ENCODE measurements at places on chromosomes 2 and 18.
A peak's percentile ranks its signal among the peaks of the same experiment; 100 is the strongest.

GRCh38 chr2:198040835-198041234 is 236.4 kb downstream of the PLCL1 start:
- no peak for DNase-seq

DNA sequence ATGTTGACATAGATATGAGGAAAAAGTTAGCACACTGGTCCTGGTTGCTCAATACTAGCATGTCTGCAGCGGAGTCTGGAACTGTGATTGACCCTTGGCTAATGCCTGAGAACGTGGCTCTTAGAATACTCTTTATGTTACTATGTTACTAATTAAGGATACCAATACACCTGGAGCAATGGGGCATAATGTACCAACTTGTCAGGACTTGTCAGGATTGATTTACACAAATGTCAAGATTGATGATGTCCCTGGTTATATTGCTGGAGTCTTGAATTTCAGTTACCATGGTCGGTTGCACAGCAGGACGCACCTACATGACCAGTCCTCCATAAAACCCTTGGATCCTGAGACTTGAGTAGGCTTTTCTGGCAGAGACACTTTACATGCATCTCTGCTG is 810.9 kb downstream of the CPS1 start:
- DNase-seq = no peak

- no peak for DNase-seq
Measured at GRCh38 chr2:134021830-134022524, 231.9 kb upstream of the MGAT5 start.

GRCh38 chr2:175175896-175176295 is 5.6 kb downstream of the ATP5MC3 start:
- DNase-seq = no peak

GRCh38 chr2:226647621-226648518 is 151.8 kb downstream of the IRS1 start:
- no peak for DNase-seq

- DNase-seq = no peak
Measured at GRCh38 chr2:40746191-40746590, 294.3 kb upstream of the SLC8A1 start.

DNA sequence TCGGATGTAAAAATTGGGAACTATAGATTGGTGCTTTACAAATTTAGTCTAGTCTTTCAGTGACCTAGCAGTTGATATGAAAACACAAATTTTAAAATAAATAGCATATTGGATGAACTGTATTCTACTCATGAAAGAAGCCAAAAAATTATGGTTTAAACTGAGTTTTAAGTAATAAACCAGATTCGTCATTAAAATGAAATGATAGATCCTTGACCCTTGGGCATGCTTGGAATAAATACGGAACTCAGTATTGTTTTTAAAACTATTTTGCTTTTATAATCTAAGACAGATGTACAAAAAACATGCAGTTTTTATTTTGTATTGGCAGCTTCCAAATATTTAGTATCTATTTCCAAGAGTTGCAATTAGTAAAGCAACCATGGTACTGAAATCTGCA is 34.6 kb upstream of the TBR1 start:
- DNase-seq = no peak

DNA sequence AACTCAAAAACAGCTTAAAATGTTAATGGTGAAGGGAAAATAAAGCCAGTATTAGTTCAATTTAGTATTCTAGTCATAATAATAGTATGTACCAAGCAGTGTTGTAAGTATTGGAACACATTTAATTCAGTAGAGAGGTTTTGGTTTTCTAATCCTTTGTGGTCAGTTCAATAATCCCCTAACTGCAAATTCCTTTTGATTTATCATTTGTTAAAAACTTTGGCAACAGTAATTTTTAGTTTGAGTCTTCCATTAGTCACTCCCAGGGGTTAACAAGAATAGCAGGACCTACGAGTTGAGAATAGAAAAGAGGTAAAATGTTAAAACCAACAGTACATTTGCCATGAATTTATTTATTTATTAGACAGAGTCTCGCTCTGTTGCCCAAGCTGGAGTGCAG is 10.7 kb downstream of the MRPL44 start:
- DNase-seq = no peak

GRCh38 chr2:159051661-159052060 is 83.2 kb downstream of the TANC1 start:
- DNase-seq = no peak

- DNase-seq = no peak
Measured at GRCh38 chr18:11972371-11973174, 8.7 kb upstream of the IMPA2 start.

DNA sequence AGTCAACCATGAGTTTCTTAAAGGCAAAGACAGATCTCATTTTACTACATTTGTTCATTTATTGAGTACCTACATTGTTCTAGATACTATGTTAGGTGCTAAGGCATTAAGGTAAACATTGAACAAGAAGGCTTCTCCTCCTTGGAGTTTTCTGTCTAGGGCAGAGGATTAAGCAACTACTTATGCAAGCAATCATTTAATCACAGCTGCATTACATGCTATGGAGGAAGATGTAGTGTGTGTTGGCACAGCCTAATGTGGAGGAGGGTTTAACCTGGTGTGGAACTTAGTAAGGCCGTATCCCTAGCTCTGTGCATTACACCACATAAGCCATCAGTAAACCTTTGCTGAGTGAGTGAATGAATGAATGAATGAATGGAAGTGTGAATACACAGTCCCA is 106.5 kb upstream of the MAP3K20 start:
- DNase-seq = no peak

GRCh38 chr2:42296226-42296625 is 64.8 kb downstream of the COX7A2L start:
- no peak for DNase-seq

DNA sequence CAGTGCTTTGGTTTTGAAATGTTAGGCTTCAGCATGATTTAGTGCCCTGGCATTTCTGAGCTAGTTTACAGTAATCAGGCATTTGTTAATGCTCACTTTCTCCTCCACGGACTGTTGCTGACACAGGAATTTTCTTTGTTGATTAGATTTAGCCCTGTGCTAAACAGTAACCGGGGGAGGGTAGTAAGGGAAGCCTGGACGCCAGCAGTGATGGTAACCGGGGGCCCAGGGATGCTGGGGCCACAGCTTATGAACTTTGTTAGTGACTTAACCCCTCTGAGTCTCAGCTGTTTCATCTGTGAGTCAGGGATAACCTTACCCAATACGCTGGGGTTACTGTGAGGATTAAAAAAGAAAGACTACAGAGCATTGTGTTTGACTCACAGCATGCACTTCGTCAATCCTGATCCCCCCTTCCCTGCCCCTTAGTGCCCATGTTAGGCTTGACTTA is 33.5 kb downstream of the KLHL29 start:
- no peak for DNase-seq

GRCh38 chr2:99489063-99489760 is 605 bp downstream of the REV1 start:
- DNase-seq = no peak

- DNase-seq = no peak
Measured at GRCh38 chr2:234986876-234987720, 35.3 kb downstream of the SH3BP4 start.

DNA sequence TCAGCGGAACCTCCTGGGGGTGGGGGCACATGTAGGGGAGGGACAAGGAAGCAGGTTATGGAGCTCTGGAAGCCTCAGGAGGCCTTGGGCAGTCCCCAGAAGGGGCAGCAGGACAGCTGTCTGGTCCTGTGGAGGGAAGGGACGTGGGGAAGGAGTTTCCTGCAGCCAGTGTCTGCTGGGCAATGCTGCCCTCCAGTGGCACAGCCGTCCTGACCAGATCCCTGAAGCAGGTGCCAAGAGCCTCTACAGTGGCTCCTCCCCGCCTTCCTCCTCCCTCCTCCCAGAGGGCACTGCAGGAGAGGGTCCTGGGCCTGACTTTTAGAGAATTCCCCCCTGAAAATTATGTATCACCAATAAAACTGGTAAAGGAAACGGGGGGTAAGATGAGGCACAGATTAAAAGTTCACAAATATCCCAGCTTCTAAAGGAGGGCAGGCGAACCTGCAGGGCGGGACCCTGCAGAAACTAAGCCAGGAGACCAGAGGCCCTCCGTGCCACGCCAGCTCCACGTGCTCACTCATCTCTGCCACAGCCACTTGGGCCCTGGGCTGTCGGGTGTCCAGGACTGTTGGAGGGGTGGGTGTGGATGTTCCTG is 258.5 kb downstream of the TWIST2 start:
- DNase-seq = no peak

GRCh38 chr2:151410485-151410834 is 758 bp downstream of the RIF1 start:
- peak; percentile 13 for DNase-seq

DNA sequence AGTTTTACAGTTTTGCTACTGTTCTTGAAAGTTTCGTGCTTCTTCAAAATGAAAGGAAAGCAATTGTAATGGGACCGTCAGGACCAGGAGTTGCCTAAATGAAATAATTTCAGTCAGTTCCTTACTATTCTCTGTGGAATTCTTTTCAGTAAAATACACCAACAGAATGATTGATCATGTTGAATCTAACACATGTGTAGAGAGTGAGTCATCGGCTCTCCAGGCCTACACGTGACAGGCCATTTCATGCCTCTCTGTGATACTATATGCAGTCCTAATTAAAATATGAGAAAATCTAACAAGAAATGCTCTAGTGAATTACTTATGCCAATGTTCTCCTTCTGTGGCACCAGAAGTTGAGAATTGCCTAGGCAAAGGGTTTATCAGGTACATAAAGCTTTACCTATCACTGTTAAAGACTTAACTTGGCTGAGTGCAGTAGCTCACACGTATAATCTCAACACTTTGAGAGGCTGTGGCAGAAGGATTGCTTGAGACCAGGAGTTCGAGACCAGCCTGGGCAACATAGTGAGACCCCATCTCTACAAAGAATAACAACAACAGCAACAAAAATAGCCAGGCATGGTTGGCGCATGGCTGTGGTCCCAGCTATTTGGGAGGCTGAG is 199.4 kb downstream of the LRRTM1 start:
- no peak for DNase-seq

DNA sequence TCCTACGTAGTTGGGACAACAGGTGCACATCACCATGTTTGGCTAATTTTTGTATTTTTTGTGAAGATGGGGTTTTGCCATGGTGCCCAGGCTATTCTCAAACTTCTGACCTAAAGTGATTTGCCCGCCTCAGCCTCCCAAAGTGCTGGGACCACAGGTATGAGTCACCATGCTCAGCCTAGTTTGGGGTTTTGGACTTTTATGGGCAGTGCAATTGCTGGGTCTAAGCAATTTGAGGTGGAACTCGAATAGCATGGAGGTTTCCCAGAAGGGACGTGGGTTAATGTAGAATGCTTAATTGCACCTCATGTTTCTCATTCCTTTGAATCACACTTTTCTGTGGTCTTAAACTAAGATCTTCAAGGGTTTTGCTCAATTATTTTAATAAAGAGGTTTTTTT is 102.3 kb upstream of the EPHA4 start:
- no peak for DNase-seq

GRCh38 chr2:75157435-75157834 is 41.9 kb downstream of the TACR1 start:
- no peak for DNase-seq

DNA sequence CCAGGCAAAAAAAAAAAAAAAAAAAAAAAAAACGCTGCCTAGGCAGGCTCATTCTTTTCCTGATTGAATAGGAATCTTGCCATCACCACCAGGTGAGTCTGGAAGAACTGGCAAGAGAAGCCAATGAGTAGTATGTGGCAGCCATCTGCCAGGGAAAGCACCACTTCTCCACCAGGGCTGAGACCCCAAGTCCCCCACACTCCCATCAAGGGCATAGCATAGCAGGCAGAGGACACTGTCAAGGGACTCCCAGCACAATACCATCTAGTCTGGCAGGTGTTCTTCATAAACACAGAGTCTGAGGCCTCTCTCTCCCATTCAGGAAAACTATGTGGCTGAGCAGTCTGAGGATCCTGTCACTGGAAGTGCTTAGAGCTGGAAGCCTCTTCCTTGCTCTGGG is 538.1 kb upstream of the DSEL start:
- no peak for DNase-seq

GRCh38 chr18:12366784-12367183 is 10.2 kb downstream of the AFG3L2 start:
- DNase-seq = no peak

DNA sequence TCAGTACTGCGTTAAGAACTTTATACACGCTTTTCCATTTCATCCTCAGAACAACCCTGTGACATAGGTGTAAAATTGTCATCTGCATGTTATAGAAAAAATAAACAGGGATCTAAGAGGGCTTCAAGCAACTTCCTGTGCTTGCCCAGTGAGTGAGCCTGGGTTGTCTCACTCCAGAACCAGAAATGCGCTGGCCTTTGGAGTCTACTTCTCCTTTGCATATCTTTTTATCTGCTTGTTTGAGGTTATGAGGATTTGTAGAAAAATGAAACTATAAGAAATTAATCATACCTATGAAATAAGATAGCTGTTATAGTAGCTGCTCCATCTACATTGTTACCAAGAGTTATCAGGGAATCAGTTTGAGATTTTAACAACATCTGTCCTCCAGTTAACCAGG is 55.3 kb upstream of the CABYR start:
- no peak for DNase-seq

GRCh38 chr2:175577368-175577970 is 396.0 kb upstream of the ATP5MC3 start:
- DNase-seq = no peak

DNA sequence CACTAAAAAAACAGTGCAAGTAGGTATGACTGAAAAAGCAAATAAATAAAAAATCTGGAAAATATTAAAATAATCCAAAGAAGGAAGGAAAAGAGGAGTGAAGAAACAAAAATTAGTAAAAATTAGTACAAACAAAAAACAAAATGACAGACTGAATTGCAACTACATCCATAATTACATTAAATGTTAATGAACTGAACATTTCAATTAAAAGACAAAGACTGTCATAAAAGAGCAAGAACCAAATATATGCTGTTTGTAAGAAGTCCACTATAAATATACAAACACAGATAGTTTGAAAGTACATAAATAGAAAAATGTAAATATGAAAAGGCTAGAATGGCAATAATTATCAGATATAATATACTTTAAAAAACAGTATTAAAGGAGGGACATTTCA is 267.6 kb downstream of the WDPCP start:
- DNase-seq = no peak

GRCh38 chr2:33496150-33496549 is 19.7 kb downstream of the RASGRP3 start:
- DNase-seq = no peak

- DNase-seq = no peak
Measured at GRCh38 chr2:140667203-140667602, 1463.6 kb downstream of the LRP1B start.

DNA sequence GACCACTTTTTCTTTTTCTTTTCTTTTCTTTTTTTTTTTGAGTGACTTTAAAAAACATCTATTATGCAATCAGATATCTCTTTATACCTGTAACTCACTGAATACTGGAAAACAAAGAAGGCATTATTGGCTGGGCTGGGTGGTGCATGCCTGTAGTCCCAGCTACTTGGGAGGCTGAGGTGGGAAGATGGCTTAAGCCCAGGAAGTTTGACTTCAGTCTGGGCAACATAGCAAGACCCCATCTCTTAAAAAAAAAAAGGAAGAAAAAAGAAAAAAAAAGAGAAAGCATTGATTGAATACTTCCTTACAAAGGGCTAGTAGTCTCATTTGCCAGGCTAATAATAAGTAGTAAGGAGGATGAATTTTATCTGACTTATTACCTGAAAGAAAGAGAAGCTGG is 2.7 kb upstream of the MTCL1 start:
- no peak for DNase-seq

- DNase-seq = no peak
Measured at GRCh38 chr2:60070736-60071489, 482.5 kb downstream of the BCL11A start.

Measured in activated T-helper 9 cell treated with anti-CD3 and anti-CD28 coated beads, Interleukin-2, amount 50 U/mL, for 16 hours (primary cell).